Fibroblast of pulmonary artery (primary cell): ENCODE measurements at places on chromosomes 7 and 10.

- no peak for DNase-seq
Measured at GRCh38 chr10:125592897-125593296, 90.1 kb downstream of the TEX36 start.

DNA sequence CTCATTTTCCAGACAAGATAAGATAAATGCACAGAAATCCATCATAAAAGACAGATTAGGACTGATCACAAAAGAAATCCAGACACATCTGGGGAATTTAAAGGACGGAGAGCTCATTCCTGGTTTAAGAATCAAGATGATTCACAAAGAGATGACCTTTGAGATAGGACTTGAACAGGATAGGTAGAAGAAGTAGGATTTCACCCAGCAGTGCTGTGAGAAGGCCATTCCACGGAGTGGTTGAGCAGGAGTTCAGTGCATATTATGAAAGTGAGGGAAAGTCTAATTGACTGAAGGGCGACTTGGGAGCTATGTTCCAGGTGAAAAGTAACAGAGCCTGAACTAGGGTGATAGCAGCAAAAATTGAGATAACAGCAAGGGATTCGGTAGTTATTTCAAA is 73.7 kb downstream of the GAD2 start:
- DNase-seq = no peak

- DNase-seq = peak; percentile 88
Measured at GRCh38 chr7:155230169-155230593, 67.5 kb upstream of the INSIG1 start.

GRCh38 chr7:33932221-33932620 is 26.9 kb downstream of the BMPER start:
- no peak for DNase-seq

DNA sequence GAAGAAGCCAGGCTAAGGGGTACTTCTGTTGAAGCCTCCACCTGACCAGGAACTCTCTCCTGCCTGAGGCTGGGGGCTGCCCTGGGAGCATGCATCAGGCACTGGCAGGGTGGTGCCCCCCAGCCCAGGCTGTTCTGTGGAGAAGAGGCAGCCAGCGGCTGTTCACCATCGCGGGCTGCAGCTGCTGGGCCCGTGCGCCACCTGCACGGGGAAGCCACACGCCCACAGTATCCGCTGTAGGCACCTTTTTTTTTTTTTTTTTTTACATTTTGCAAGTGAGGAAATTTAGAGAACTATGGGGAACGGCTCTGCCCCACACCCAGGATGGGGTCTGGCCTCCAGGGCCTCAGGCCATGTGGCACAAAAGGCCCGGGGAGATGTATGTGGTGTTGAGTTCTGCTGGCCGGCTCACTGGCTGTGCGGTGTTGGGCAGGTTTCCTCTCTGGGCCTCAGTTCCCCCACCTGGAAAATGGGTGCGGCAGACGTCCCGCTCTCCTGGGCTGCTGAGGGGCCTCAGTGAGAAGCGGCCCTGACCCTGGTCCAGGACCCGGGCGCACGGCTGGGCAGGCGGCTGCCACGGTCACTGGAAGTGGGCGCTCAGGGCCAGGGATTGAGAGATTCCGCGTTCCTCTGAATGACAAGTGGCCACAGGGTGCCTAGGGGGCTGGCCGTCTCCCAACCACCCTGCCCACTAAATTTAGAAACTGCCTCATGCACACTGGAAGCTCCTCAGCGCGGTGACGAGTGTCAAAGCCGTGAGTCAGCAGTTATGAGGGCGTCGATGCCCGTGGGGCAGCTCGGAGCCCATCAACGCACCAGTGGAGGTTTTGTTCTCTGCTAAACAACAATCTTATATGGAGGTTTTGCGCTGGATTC is 8.8 kb upstream of the INTS1 start:
- DNase-seq = peak; percentile 63

- DNase-seq = no peak
Measured at GRCh38 chr10:103078309-103078615, 114.8 kb downstream of the NT5C2 start.

GRCh38 chr7:2411815-2412586 is 8.6 kb downstream of the CHST12 start:
- DNase-seq = no peak

GRCh38 chr7:128963327-128963757 is 25.6 kb downstream of the IRF5 start:
- peak; percentile 3 for DNase-seq

DNA sequence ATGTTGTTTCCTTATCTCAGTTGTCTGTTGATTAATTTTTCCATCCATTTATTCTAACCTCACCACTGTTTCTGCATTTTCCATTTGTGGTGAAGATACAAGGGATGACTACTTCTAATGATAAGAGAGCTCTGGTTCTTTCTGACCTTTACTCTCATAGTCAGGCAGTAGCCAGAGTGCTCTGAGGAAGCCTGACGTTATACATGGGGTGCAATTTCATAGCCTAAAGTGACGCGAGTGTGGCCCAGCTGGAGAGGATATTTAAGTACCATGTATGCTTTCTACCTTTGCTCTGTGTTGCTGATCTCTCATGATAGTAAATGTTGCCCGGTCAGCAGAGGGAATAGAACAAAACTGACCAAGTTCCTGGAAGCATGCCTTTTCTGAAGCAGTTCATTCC is 33.9 kb upstream of the CYCS start:
- no peak for DNase-seq

GRCh38 chr10:62866451-62866850 is 50.3 kb upstream of the EGR2 start:
- DNase-seq = peak; percentile 7

- DNase-seq = peak; percentile 71
Measured at GRCh38 chr10:90276894-90277475, 575.6 kb downstream of the KIF20B start.

GRCh38 chr7:102926783-102927140 is 14.0 kb downstream of the LRRC17 start:
- no peak for DNase-seq

- peak; percentile 48 for DNase-seq
Measured at GRCh38 chr10:118543714-118544400, 51.6 kb downstream of the PRLHR start.

GRCh38 chr10:17077346-17077781 is 52.2 kb downstream of the CUBN start:
- DNase-seq = peak; percentile 23

GRCh38 chr7:42677751-42678699 is 233.8 kb downstream of the C7orf25 start:
- peak; percentile 91 for DNase-seq

DNA sequence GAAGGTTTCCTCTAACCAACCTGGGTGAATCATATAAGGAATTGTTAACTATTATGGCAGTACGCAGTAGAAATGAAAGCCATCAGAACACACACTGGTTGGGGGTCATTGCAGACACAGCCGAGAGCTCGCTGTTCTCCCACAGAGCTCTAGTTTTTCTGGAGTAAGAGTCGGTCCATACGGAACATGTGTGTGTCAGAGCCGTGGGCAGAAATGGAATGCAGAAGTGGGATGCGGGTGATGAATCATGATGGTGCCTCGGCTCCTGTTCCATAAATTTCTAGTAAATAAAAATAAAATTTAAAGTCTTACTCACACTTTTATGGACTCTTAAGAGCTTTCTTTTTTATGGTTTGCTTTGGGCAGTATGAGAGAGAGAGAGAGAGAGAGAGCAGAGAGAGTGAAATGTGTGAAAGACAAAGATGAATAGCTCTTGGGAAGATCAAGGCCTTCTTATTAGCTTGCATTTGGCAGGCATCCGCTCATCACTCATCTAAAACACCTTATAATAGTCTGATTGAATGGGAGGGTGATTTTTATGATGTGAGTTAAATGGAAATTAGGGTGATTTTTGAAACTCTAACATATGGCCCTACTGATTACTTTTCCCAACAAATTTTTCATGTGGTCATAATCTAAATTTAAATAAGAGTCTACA is 98.8 kb upstream of the PFKP start:
- DNase-seq = no peak

DNA sequence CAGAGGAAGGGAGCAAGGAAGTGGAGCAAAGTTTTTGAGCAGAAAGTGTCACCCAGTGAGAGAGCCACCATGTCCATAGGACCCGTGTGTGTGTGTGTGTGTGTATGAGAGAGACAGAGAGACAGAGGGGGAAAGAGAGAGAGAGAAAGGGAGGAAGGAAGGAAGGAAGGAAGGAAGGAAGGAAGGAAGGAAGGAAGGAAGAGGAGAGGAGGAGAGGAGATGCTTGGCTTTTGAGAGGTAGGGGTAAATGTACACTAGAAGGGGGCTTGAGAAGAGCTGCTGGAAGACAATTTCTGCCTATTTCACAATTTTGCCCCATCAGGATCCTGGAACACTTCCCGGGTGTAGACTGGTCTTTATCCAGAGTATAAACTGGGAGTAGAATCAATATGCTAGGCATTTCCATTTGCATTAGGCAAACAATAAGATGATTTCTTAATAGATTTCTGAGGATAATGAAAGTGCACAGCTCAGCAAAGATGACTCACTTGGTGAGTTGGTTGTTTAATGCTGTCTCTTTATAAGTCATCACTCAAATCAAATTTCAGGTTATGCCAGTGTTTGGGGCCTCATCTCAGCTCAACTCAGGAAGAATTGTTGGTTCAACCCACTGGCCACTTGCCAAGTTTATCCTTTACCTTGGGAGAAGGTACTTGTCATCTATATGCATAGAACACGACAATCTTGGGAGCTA is 70.0 kb upstream of the FAM13C start:
- peak; percentile 41 for DNase-seq

- DNase-seq = no peak
Measured at GRCh38 chr7:55965805-55966421, 1.5 kb downstream of the NIPSNAP2 start.

- DNase-seq = no peak
Measured at GRCh38 chr7:4201566-4201965, 480.5 kb upstream of the FOXK1 start.

GRCh38 chr10:4208499-4208898 is 423.5 kb upstream of the KLF6 start:
- DNase-seq = no peak

GRCh38 chr7:577278-577665 is 57.6 kb upstream of the PDGFA start:
- DNase-seq = no peak

GRCh38 chr10:11546581-11546980 is 64.9 kb downstream of the USP6NL start:
- DNase-seq = no peak

- no peak for DNase-seq
Measured at GRCh38 chr7:88465600-88465999, 158.9 kb upstream of the STEAP4 start.

- DNase-seq = no peak
Measured at GRCh38 chr10:17708821-17709220, 43.2 kb upstream of the TMEM236 start.

- DNase-seq = no peak
Measured at GRCh38 chr10:123140983-123141390, 5.2 kb downstream of the HMX3 start.

- no peak for DNase-seq
Measured at GRCh38 chr7:139704308-139704879, 73.4 kb downstream of the HIPK2 start.

DNA sequence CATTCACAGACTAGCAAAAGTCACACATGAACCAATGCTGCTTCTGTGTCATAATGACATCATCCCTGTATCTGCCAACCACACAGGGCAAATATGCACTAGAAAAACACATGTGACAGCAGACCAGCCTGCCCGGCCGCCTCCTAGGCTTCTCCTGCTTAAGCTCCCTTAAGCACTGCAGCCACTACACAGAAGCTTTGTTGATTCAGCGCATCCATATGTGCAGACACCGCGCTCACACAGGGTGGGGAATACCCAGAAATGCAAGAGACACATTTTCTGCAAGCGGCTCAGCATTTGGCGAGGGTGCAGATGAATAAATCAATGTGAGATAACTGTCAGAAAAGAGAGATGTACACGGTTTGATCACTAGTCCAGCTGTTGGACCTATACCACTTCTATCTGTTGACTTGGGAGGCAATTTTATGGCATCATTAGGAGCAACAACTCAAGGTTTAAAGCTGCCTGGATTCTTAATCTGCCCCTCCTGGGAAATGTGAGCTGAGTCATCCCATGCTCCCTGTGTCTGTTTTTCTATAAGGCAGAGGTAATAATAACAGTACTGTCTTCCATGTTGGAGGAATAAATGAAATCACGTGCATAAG is 33.4 kb downstream of the CPXM2 start:
- DNase-seq = no peak

DNA sequence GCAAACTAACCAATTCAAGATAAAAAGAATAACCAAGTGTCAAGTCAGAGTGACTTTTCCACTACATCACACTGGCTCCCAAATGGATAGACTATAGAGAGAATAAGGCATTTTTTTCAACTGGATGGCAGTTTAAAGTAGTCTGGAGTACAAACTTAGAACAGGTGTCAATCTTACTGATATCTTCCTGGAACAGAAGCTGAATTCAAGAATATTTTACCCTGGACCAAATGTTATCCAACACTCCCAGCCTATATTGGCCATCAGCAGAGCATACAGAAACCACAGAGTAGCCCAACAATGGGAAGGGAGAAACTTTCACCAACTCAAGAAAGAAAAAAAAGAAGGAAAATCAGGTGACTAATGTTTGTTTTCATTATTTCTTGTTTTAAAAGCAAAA is 11.5 kb downstream of the IDE start:
- DNase-seq = no peak

- no peak for DNase-seq
Measured at GRCh38 chr7:74405899-74406512, 47.7 kb upstream of the GTF2IRD1 start.

DNA sequence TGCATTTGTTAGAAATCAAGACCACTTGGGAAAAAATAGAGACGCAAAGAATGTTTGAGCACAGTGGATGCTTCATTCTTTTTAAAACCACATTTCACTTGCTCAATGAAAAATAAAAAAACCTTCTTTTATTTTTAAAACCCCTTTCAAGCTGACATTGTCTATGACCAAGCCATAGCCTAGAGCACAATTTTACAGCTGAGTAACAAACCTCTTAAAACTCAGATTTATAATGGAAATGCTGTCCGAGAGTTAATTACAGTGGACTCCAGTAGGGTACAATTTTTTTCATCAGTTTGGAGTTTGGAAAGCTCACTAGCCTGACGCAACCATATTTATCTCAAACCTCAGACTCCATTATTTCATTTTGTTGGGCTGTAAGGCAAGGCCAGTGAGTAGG is 116.3 kb downstream of the RNLS start:
- no peak for DNase-seq

DNA sequence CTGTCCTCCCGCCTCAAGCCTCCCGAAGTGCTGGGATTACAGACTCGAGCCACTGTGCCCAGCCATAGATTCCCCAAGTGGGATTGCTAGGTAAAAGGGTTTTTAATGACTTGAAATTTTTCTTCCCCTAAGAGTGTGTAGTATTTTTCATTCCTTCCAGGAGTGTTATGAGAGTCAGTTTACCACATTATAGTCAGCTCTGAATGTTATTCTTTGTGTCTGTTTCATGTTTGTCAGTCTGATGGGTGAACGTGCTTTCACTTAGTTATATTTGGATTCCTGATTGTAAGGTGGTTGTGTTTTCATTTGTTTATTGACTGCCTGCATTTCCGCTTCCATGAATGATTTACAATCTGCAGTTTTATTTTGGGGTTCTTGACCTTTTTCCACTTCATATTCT is 6.3 kb downstream of the ZNF212 start:
- no peak for DNase-seq

- DNase-seq = peak; percentile 73
Measured at GRCh38 chr10:126387041-126387921, 996 bp downstream of the ADAM12 start.

GRCh38 chr7:110621289-110621688 is 469.6 kb upstream of the LRRN3 start:
- DNase-seq = no peak

- DNase-seq = no peak
Measured at GRCh38 chr10:13233358-13233757, 816 bp downstream of the UCMA start.
